ENCODE measurements at places on chromosomes 12 and 14. TPM values are rescaled to one million over a fixed set of nuclear protein-coding genes. Genes with fewer than 3 reads are reported as not detected.
A peak's percentile ranks its signal among the peaks of the same experiment; 100 is the strongest.

Gene TAS2R46
- 0.43 TPM for total RNA-seq

Gene LRRK2
- total RNA-seq: 8.4 TPM

Gene LMNTD1
- not detected for total RNA-seq

Gene CAPS2
- total RNA-seq: 11.4 TPM

Gene CCND2
- total RNA-seq: 214 TPM

DNA sequence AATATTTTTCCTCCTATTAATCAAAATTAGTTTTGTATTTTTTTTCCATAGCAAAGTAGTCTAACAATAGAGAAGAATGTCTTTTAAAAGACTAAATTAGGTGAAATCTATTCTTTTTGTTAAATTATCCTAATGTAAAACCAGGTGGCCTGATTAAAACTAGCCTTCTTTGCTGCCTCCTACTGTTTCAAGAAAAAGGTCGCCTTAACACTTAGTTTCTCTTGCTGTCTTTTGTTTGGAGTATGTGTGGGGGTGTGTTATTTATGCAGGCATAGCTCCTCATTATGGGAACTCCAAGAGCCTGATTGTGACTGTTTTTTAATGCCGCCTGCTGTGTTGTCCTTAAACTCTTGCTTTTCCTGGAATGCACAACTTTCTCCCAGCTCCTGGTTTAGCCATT is 855.3 kb downstream of the DIO2 start:
- DNase-seq: no peak

GRCh38 chr12:39958377-39958776 is 147.5 kb downstream of the SLC2A13 start:
- DNase-seq: no peak

DNA sequence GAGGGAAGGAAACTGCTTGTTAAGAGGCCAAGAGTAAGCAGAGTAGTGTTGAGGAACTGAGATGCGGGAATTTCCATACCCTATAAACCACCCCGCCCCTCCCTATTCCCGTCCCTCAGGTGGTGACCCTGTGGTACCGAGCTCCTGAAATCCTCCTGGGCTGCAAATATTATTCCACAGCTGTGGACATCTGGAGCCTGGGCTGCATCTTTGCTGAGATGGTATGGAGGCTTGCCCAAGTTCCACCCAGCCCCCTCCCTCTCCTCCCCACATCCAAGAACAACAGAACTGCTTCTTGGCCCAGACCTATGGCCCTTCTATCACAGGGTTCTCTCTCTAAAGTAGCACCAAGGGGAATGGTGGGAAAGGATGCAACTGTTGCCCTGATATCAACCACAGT is 2.7 kb downstream of the CDK2 start:
- DNase-seq: no peak

DNA sequence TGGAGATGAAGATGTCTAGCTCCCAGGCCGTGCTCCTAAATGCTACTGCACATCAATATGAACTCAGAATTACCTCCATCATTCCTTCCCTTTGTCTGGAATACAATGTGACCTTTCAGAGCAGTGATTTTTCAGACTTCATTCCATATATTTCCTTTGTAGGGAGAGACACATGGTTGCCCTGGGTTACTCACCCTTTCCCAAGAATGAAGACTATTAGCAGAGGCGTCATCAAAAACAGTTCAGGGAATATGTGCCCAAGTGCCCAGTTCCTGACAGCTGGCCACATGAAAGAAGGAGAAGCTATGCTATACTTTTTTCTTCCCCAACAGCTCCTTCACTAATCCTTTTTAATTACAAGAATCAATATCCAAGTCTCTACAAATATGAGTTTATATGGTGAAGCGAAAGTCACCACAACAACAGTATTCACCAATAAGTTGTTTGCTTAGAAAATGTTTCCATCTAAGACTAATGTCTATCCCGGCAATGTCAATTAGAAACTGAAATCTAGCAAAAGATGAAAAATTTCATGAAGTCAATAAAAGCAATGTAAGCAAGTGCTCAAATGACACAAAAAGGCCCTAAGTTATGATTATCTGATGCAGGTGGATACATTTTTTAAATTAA is 17.8 kb downstream of the NELL2 start:
- no peak for DNase-seq

GRCh38 chr14:99909513-99910064 is 116.4 kb downstream of the EML1 start:
- no peak for DNase-seq

DNA sequence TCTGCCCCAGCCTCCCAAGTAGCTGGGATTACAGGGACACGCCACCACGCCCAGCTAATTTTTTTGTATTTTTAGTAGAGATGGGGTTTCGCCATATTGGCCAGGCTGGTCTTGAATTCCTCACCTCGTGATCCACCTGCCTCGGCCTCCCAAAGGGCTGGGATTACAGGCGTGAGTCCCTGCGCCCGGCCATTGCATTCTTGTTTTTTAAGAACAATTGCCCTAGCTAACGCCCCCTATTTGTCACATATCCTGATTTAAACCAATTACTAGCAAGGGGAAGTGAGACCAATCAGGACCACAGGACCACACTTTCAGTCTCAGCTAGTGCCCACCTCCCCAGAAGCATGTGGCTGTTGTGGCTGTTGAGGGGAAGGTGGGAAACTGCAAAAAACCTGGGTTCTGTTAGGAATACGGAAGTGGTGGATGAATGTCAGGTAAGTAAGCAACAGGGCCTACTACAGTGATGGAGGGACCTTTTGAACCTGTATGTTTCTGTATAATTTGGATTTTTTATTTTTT is 37.8 kb upstream of the NFYB start:
- no peak for DNase-seq

DNA sequence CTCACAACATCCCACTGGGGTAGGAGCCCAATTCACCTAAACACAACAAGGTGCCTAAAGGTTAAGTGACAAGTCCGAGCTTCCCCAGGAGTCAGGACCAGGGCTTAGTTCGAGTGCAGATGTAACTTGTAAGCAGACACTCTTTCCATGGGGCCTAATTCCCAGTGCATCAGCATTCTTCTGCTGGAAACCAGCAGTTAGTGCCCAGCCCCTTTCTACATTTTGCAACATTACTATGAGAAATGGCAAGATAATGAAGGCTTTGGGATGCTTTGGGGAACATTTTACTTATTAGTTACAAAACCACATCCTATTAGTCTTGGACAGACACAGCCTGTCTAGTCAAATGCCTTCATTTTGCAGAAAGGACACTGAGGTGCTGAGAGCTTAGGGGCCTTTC is 179.8 kb downstream of the CALM1 start:
- no peak for DNase-seq

GRCh38 chr12:27274706-27275105 is 30.6 kb downstream of the STK38L start:
- DNase-seq: no peak

DNA sequence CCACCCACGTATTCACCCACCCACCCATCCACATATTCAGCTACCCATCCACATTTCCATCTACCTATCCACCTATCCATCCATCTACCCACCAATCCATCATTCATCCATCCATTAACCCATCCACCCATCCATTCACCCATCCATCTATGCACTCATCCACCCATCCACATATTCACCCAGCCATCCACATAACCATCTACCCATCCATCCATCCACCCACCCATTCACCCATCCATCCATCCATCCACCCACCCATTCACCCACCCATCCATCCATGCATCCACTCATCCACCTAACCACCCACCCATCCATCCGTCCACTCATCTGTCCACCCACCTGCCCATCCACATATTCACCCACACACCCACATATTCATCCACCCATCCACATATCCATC is 70.5 kb downstream of the LGMN start:
- DNase-seq: no peak

DNA sequence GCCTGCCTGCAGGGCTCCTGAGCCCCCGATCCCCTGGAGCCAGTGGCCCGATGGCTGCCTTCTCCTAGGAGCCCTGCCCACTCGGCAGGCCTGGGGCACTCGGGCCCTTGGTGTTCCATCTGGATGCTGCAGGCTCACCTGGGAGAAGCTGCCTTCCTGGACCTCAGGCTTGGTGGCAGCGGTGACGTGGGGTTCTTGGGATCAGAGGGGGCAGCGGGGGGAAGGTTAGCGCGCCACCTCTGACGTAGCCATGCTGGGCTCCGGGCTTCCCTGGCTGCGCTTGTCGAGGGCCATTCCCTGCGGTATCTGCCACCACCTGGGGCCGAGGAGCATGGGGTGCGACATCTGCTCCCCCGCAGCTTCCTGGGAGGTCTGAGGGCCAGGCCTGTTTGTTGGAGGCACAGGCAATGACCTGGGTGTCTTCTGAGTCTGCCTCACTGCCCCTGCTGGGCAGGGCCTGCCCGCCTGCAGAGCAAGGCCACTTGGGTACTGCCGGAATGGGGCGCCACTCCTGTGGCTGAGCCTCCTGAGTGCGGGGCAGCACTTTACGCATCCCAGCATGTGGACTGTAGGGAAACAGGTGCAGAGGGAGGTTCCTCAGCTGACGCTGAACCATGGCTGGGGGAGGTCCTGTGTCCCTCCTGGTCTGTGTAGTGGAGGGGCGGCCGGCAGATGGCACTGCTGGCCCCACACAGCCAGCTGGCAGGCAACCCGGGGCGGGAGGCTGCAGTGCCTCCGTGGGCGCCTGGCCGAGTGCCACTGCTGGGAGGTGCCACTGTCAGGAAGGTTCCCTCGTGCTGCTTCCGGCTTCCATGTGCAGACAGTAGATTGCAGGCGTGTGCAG is 20.3 kb downstream of the MTA1 start:
- DNase-seq: peak; percentile 37

DNA sequence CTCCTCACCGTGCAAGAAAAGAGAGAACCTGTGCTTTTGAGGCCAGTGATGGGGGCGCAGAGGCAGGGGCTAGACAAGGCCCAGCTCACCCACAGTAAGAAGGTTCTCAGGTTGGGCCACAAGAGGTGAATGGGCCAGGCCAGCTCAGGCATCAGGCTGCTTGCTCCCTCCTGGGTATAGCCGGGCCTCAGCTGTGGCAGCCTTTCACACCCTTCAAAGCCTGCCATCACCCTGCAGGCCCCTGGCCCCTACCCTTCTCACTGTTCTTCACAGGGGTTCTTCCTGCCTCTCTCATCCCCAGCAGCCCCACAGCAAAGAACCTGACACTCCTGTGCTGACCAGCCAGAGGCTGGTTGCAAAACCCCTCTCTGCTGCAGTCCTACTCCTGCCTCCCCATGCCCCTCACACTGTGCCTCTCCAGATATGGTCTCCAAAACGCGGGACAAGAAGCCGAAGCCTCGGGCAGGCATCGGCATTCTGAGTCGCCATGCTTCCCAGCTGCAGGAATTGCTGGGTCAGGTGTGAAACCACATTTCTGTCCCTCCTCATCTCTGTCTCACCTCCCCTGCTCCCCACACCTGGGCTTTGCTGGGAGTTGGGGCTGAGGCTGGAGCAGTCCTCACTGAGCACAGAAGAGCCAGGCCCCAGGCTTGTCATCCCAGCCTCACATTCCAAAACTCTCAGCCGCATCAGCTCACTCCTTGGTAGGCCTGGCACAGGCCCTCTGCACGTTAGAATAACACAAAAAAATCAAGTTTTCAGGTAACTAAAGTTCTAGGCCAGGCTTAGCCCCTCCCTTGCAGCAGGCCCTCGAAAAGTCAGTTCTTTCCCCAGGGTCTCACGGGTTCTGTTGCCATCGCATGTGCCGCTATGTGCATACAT is 6.9 kb upstream of the FAIM2 start:
- no peak for DNase-seq

DNA sequence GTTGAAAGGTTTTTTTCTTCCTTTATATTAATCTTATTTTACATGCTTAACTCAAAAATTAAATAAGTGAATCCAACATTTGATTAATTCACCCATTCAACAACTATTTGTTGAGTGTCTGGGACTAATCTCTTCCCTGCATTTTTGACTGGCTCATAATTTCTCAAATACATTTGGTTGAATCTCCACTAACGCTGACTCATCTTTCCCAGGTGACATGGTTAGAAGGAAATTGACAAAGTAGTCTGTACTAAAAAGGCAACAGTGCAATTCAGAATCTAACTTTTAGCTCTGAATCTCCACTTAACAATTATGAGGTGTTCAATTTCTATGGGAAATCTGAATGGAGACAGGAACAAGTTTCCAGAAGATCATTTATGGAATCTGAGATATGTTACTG is 88.9 kb downstream of the LIN7A start:
- DNase-seq: no peak
